ENCODE measurements at places on chromosomes 16 and 17.

- no peak for DNase-seq
Observed at GRCh38 chr16:19075511-19075910, 8.1 kb downstream of the COQ7 start.

DNA sequence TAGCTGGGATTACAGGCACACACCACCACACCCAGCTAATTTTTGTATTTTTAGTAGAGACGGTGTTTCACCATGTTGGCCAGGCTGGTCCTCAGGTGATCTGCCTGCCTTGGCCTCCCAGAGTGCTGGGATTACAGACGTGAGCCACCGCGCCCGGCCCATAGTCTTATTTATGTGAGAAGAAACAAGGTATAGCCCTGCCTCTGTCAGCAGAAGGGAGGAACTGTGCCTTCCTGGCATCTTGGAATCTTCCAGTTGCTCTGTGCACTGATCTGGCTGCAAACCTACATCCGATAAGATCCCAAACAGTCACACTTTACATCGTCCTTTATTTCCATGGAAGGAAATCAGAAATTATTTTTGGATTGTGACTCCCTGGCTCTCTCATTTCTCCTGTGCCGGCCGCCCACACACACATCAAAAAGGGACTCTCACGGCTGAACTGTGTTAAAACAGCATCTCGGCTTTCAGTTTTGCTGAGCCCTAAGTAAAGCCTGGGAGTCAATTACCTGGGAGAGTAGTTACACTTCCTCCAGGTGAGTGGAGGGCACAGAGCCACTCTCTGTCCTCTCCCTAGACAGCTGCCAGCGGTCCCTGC lies 23.3 kb downstream of the WIPI1 start:
- DNase-seq: no peak

DNA sequence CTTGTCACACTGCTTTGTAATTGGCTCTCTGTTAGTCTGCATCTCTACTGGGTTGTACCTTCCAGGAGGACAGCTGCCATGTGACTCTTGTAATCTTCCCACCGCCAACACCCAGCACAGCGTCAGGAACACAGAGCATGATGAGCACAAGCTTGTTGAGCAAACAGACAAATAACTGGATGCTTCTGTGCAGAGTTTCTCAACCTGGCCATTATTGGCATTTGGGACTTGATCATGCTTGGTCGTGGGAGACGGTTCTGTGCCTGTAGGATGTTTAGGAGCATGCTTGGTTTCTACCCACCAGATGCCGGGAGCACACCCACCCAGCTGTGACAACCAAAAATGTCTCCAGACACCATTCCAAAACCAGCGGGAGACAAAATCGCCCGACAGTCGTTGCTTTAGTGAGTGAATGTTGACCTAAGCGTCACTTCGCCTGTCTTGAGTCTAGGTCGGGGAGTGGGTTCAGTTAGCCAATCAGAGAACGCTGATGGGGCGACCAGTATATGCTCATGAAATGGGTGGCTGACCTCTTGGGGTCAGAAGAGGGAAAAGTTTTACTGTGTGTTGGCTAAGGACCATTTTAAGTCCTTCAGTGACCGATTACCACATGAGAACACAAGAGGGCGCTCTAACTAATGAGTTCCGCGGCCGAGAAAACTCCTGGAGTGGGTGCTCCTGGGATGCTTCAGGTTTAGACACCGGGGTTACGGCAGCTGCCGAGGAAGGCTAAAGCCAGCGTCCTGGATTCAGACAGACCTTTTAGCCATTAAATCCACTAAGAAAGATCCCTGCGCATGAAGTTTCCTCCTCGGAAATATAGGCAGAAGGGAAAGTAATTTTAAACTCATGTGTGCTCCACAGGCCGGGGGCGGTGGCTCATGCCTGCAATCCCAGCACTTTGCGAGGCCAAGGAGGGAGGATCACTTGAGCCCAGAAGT lies 57.8 kb upstream of the TEX2 start:
- peak; percentile 57 for DNase-seq

GRCh38 chr16:81564421-81564911 lies 119.9 kb downstream of the CMIP start:
- no peak for DNase-seq

DNA sequence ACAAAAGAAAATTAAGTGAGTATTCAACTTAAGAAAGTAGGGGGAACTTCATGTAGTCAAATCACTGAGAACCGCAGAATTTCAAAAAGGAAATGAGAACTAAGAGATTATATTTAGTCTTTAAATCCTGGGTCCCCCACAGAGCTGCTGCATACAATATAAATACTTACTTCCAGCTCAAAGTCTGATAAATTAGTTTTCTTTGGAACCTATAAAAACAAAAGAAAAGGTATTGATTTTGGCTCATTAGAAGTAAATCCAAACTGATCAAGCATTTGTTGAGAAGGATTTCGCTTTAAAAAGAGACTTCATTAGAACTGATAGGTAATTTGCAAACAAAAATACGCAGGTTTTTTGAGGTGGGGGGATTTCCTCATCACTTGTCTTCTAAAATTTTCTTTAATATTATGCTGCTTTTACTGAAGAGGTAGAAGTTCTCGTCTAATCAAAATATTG lies 21.9 kb downstream of the PARN start:
- DNase-seq: no peak

DNA sequence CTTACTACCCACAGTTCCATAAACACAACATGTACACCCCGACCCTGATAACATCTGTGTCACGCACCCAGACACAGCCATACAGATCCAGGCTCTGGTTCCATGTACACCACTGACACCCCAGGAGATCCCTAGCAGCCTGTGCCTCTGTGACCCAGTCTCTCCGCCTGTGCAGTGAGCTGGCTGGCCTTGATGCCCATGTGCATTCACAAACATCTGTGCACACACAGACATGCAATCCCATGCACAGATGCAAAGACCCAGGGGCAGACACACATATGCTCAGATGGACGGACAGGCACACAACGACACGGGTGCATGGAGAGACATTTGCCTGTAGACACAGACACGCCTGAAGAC lies 4.1 kb downstream of the CCDC102A start:
- no peak for DNase-seq

DNA sequence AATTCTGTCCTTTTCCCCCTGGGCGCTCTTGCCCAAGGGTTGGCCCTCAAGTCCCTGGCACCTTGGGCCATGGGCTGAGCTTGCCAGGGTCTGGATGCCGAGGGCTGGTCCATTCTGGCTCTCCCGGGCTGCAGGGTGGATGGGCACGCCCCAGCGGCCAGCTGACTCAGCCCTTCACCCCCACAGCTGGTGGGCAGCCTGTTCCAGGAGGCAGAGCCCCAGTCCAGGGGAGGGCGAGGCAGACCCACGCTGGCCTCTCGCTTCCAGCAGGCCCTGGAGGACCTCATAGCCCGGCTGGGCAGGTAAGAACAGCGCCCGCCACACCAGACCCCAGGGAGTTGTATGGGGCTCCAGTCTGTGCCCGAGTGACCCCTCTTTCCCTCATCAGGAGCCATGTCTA lies 15.0 kb downstream of the MYO15B start:
- DNase-seq: no peak

- no peak for DNase-seq
Observed at GRCh38 chr16:72785886-72786285, 262.0 kb downstream of the ZFHX3 start.

DNA sequence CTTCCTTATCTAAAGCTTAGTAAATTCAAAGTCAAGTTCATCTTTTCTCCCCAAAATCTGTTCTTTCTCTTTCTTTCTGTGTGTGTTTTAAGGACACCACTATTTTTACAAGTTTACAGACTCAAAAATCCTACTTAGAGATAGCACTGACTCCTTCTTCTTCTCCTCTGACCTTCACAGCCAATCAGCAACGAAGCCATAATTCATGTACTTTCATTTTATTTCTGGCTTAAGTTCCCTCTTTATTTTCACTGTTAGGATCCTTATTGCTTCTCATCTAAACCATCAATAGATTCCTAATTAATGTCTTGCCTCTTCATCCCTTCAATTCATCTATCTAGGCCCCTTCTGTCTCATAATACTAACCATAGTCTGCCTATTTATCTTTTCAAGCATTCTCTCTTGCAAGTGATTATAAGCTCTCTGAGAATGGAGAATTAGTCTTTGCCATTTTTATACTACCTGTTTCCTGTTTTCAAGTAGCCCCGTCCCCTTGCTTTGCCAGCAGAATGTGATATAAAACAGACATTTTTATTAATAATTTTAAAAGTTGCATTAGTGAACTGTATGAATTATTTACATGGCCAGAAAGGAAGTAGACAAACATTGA lies 27.0 kb downstream of the CDC27 start:
- no peak for DNase-seq

DNA sequence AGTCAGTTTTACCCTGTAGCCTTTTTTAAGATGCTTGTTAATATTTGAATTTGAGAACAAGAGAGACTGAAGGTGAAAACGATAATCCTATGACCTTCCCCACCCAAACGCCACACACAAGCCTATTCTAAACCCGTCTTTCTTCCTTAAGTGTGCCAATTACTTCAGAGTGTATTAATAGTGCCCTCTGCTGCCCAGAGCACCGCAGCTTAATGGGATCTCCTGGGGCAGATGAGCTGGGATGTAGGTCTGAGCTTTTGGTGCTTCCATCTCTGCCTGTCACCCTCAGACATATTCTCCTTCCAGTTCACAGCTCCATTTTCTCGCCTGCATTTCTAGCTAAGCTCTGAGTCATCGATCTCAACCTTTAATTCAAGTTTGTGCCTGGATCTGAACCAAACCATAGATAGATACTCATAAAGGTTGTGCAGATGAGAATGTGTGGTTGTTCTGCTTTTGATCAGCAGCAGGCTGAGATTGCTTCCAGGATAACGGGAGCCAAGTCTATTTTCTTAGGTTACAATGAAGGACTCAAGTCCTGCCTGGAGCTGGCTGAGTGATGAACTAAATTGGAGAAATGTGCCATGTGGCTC lies 46.4 kb upstream of the CDH13 start:
- DNase-seq: no peak

- no peak for DNase-seq
Observed at GRCh38 chr17:77304051-77304745, 163.4 kb downstream of the SEC14L1 start.

- DNase-seq: peak; percentile 48
Observed at GRCh38 chr17:58764373-58764772, 8.7 kb downstream of the PPM1E start.

GRCh38 chr17:58189436-58190146 lies 2.9 kb upstream of the EPX start:
- no peak for DNase-seq

- DNase-seq: no peak
Observed at GRCh38 chr16:48206594-48207242, 37.4 kb upstream of the LONP2 start.

DNA sequence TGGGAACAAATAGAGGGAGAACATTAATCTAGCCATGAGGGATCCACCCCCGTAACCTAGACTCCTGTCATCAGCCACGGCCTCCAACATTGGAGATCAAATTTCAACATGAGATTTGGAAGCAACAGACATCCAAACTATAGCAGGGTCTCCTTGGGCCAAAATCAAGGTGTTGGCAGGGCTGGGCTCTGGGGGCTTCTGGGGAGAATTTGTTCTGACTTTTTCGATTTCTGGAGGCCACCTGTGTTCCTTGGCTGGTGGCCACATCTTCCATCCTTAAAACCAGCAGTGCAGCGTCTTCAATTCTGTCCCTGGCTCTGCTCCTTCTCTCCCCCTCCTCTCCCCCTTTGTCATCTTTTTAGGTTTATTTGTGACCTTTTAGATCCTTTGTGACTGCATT lies 546.2 kb downstream of the WWOX start:
- DNase-seq: no peak

GRCh38 chr17:40458851-40459482 lies 15.7 kb downstream of the IGFBP4 start:
- no peak for DNase-seq

DNA sequence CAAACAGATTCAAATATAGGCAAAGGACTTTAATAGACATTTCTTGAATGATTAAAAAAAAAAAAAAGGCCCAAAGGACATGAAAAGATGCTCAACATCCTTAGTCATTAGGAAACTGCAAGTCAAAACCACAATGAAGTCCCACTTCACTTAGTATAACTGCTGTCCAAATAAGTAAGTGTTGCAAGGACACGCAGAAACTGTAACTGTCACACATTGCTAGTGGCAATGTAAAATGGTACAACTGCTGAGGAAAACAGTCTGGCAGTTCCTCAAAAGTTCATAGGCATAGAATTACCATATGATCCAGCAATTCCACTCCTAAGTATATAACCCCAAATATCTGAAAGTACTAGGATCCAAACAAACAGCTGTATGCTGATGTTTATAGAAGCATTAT lies 112.7 kb downstream of the BRIP1 start:
- no peak for DNase-seq

- no peak for DNase-seq
Observed at GRCh38 chr17:48148029-48148770, 40.6 kb downstream of the SNX11 start.

- no peak for DNase-seq
Observed at GRCh38 chr17:58336456-58337209, 8.0 kb upstream of the TSPOAP1 start.

DNA sequence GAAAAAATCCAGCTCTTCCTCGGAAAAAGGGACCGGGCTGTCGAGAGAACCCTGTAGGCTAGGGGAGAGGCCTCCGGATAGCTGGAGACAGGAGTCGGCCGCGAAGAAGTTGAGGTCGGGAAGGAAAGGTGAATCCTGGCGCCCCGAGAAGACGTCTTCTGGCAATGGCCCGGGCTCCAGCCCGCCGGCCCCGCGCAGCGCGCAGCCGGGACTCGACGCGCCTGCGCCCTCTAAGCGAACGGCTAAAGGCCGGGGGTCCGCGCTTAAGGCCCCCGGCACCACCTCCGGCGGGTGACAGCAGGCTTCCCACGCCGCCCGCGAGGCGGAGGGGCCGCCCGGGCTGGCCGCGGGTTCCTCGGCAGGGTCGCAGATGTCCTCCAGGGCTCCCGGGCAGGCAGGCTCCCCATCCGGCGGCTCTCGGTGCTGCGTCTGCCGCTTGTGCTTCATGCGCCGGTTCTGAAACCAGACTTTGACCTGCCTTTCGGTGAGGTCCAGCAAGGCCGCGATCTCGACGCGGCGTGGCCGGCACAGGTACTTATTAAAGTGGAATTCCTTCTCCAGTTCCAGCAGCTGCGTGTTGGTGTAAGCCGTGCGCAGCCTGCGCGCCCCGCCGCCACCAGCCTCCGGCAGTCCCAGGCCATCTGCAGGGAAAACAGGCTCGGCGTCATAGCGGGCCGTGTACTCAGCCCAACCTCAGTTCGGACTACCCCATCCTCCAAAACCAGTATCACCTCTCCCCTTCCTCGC lies 1.6 kb downstream of the HOXB2 start:
- DNase-seq: peak; percentile 52

DNA sequence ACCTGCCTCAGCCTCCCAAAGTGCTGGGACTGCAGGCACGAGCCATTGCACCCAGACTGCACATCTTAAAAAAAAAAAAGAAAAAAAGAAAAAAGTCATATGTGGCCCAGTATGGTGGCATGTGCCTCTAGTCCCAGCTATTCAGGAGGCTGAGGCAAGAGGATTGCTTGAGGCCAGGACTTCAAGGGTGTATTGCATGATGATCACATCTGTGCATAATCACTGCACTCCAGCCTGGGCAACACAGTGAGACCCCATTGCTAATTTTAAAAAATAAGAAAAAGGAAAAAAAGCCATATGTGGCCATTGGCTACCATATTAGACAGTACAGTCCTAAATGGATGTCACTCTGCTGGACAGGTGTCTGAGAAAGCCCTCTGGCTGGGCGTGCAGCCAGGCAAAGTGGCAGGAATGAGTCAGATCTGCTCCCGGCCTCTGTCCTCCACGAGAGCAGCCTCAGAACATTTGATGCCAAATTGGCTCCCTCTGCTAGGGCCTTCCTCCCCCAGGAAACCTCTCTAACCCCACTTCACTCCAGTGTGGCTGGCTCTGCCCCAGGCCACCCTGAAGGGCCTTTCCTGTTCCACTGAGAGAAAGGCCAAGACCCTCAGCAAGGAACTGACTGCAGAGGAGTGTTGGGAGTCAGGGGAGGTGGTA lies 14.7 kb downstream of the CA7 start:
- DNase-seq: no peak

All from NCI-H510A (cell line).